Stimulated activated CD8-positive, alpha-beta memory T cell treated with anti-CD3 and anti-CD28 coated beads, Interleukin-7, amount 100 ng/mL, for 1 hour (primary cell): ENCODE measurements at places on chromosomes 1 and 21.

GRCh38 chr1:234488054-234489006, 9.4 kb upstream of the TARBP1 start:
- no peak for DNase-seq

DNA sequence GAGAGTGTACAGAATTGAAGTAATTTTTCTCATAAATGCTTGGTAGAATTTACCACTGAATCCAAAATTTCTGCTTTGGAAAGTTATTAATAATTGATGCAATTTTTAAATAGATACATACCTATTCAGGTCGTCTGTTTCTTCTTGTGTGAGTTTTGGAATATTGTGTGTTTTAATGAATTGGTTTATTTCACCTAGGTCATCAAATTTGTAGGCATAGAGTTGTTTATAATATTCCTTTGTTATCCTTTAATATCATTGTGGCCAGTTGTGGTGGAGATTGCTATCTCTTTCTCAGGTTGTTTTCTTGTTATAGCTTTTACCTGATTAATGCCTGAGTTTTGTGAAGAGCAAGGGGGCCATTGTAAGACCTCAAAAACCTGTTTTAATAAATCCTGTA, 93.5 kb downstream of the SYT14 start:
- no peak for DNase-seq

DNA sequence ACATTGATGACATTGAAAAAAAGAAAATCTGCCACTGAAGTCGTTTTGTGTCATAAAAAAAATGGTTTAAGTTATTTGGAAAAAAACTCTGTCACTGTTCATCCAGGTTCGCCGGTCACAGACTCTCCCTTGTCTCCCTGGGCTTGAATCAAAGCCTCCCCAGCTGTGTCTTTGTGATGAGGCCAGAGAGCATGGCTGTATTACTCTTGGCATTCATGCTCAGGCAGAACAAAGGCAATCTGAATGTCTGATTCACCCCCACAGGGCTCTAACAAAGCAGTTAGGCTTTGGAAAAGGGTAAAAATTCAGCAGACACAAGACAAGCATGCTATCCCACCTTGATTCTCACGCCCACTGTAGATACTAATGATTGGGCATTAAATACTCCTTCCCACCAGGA, 304.3 kb upstream of the PLD5 start:
- DNase-seq = no peak

- DNase-seq = no peak
Measured at GRCh38 chr1:194223596-194223995, 1037.2 kb upstream of the B3GALT2 start.

- DNase-seq = no peak
Measured at GRCh38 chr1:202677433-202677832, 32.8 kb downstream of the SYT2 start.

DNA sequence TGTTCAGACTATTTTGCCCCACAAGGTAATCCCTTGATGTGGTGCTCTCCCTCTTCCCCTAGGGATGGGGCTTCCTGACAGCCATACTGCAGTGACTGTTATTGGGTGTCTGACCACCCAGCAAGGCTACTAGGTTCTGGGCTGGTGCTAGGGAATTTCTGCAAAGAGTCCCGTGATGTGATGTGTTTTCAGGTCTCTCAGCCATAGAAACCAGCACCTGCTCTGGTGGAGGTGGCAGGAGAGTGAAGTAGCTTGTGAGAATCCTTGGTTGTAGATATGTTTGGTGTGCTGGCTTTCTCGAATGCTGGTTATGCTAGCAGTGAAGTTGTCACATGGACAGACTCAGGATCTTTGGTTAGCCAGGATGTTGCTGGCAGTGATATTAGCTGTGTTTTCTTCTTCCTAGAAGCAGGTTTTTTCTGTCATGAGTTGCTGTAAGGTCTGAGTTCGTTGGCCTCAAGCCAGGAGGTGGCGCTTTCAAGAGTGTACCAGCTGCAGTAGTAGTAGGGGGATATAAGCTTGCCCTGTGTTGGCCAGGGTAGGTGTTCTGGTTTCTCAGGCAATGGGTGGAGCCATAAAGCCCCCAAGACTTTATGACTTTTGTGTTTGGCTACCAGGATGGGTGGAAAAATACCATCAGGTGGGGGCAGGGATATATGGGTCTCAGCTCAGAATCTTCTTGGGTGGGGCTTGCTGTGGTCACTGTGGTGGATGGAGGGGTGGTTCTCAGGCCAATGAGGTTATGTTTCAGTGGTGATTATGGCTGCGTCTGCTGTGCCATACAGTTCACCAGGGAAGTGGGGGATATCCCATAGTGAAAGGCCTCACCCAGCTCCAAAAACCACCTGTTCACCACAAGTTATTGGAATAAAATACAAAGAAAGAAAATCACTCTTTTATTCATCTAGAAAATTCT, 1112.3 kb downstream of the KCNT2 start:
- no peak for DNase-seq

GRCh38 chr1:166379447-166379846, 212.6 kb upstream of the FAM78B start:
- no peak for DNase-seq

- DNase-seq = no peak
Measured at GRCh38 chr1:150578272-150579109, 919 bp downstream of the MCL1 start.

- DNase-seq = no peak
Measured at GRCh38 chr1:38334930-38335592, 288.5 kb upstream of the POU3F1 start.

- DNase-seq = peak; percentile 49
Measured at GRCh38 chr1:24413350-24414163, at the start of gene STPG1. Gene STPG1, minus strand, starts transcription at chr1:24413782. Its CDS starts 12,394 bp downstream, at chr1:24401388.

DNA sequence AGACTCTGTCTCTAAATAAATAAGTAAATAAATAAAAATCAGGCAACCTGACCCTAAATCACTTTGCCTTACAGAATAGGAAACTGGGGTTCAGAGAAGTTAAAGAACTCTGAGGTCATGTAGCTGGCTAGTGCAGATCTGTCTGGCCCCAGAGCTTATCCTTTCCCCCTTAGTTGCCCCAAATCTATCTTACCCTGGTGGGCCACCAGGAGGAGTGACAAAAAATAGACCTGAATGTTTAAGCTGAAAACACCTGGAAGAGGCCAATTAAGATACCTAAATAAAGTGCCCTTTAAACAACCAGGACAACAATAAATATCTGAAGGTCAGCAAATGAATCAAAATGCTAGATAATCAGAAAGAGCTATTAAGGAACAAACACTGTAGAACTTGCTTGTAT, 59.7 kb downstream of the TEX35 start:
- DNase-seq = no peak

DNA sequence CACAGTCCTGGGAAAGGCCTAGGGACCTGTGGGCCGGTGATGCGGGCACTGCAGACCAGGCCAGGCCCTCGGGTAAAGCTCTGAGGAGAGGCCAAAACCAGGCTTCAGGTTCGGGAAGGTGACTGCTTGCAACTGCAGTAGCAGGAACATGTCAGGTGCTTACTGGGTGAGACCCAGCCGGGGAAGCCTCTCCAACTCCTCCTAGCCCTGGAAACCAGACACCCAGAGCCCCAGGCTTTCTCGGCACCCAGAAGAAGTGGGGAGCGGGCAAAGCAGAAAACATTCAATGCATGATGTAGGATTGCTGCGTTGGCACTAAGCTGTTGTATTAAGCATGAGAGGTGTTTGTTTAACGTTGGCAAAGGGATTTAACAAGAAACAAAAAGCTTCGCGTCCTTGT, 20.2 kb upstream of the GNPAT start:
- DNase-seq = no peak

GRCh38 chr1:236024641-236025040, 40.2 kb downstream of the NID1 start:
- no peak for DNase-seq
